ENCODE measurements at places on chromosomes 2 and 18.

DNA sequence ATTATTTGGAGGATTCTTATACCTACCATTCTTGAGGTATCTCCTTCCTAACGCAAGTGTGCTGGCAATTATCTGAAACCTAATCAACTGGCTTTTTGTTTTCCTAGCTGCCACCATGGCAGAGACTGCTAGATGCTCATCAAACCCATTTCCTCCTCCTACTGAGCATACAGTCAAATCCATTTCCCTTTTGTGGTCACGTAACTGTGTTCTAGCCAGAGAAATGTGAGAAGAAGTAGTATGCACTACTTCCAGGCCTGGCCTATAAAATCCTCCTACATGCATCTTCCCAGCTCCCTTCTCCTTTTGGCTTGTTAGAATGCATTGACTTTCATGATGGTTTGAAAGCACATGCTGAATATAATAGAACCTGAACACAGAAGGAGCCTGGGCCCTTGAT is 494.1 kb upstream of the MEIS1 start:
- no peak for DNase-seq

- no peak for DNase-seq
Measured at GRCh38 chr2:240429341-240429871, 6.1 kb upstream of the GPC1 start.

DNA sequence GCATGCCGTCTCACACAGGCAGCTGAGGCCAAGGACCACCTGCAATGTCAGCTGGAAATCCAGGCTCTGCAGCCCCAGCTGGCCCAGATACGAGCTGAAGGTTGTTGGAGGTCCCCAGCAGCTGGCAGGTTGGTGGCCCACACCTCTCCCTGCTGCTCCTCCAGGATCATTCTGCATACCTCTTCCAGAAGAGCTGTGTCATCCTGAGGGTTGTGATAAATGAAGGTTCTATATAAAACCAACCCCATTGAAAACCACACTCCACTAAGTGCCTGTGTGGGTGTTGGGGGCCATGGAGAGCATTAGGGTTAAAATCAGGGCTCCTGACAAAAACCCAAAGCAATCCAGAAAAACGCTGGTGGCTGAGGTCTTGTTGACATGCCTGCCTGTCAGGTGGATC is 50.4 kb downstream of the C1QL2 start:
- no peak for DNase-seq

DNA sequence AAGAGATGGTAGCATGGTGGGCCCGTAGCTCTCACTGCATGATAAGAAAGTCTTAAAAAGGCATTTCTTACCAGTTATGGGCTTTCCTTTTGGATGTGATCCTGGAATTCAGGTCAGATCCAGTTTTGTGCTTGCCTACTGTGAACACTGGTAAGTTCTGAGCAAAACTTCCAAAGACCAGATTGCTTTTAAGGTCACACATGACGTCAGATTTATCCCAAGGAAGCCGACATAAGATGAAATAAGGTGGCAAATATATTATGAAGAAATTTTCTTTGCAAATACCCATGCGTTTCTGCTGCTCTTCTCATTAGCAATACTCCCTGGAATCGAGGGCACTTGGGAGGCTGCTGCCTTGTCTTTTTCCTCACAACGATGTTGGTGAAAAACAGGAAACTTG is 416.4 kb upstream of the HNMT start:
- DNase-seq, result no peak

DNA sequence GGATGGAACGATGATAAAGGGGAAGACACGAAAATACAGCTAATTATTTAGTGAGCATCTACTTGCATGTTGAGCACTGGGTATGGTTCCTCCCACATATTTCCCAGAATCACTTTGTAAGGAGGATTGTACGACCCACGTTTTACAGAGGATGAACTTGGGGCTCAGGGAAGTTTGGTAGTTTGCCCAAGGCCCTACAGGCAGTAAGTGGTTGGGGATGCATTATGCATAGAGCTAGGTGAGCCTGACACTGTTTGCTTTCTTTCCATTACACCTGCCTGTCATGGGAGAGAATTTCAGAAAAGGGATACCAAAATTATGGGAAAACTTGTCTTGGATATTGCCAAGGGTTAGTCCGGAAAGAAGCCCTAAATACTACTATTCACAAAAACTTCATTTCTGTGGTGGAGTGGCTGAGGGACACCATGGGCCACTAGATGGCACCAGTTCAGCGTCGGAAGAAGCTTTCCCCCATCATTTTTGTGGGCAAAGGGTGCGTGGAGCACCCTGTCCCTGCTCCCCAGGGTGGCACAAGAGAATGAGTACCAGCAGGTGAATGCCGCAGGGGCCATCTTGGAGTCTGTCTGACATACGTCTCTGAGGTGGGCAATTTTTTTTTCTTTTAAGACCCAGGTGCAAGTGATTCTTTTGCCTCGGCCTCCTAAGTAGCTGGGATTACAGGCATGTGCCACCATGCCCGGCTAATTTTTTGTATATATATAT is 23.5 kb upstream of the C18orf32 start:
- DNase-seq, result no peak

GRCh38 chr2:37005118-37005868 is 39.0 kb upstream of the STRN start:
- no peak for DNase-seq

- no peak for DNase-seq
Measured at GRCh38 chr2:241741016-241741415, 6.6 kb downstream of the D2HGDH start.

DNA sequence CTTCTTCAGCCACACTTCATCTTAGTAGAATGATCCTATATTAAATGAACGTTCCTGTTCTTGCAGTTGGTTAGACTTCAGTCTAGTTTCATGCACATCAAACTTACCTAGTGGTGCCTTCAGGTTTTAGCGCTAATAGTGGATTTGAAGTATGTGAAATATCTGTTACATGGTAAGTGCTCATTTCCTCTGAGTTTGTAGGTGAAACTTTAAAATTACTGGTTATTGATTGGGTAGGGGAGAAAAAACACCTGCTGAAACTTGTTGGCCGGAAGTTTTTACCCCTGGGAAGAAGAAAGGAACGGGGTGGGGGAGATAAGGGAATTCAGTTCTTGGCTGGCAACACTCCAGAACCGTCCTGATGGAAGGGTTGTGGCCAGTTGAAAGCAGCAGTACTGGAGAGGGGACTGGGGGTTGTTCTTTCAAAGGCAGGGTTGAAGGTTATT is 112.8 kb downstream of the SPTBN1 start:
- DNase-seq, result no peak

DNA sequence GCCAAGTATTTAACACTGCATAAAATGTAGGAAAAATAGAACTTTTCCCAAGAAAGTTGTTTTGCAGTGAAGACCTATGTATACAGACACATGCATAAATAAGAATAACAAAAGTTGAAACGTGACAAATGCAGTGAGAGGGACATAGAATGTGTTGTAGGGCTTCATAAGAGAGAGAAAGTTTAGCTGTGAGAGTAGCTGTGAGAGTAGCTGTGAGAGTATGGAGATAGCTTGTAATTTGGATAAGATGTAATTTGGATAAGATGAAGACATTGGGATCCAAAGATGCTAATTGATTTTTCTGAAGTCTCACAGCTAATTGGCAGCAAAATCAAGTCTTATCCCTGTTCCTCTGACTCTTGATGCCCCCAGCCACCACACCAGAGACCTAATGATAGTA is 170.9 kb downstream of the LRP1B start:
- no peak for DNase-seq

- DNase-seq, result no peak
Measured at GRCh38 chr2:206433190-206433589, 10.1 kb upstream of the ADAM23 start.

- no peak for DNase-seq
Measured at GRCh38 chr2:81984969-81985637, 1680.6 kb upstream of the LRRTM1 start.

Data from activated T-helper 1 cell treated with Interleukin-2 at 50 U/mL for 16 hours (primary cell).